ENCODE measurements at places on chromosomes 1 and 21. TPM values are rescaled to one million over a fixed set of nuclear protein-coding genes. Genes with fewer than 3 reads are reported as not detected.

DNA sequence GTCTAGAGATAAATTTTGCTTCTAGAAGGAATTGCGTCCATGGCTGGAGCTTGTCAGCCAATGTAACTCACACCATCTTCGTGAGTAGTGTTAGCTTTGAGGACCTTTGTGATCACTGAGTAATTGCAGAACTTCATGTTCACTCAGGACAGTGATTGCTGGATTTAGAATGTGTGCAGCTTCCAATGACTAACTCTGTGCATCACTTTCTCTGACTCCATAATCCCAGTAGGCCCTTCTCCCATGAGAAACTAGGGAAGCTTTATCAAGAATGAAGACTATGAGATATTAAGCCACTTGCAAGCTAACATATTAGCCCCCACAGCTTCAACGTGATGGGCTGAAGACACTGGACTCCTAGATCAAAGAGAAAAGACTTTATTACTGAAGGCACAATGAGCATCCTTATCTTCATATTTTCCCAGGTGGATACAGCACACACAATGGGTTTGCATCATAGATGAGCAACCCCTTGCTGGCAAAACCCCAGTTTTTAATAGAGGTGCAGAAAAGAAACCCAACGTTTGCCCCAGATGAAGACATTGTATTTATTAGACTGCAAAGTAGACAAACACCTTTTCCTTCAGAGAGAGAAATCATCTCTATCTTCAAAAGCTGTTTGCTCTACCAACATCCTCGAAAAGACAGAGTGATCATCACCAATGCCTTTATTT lies 561.0 kb downstream of the LTN1 start:
- no peak for DNase-seq

DNA sequence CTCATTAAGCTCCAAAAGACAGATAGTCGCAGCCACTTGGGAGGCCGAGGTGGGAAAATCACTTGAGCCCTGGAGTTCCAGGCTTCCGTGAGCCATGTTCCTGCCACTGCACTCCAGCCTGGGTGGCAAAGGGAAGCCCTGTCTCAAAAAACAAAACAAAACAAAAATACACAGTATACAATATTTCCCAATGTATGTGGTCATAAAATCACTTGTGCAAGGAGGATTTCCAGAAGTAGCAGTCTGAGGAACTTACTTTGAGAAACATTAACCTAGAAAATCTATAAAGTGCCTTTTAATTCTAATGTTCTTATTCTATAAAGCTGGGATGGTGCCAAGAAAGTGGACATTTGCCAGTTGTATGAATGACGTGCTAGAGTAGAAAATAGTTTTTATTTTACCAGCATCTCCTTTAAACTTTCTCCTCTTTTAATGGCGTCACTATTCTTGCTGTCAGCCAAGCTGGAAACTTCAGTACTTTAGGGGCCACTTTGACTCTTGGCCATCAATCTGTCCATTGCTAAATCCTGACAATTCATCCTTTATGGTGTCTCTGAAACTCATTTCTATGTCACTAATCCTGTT lies 22.5 kb downstream of the FAM177B start:
- no peak for DNase-seq

GRCh38 chr1:45067806-45068205 lies 55.8 kb downstream of the UROD start:
- DNase-seq = no peak

NR5A2 gene
- 0.21 TPM for total RNA-seq

GRCh38 chr1:93502571-93502970 lies 54.7 kb downstream of the FNBP1L start:
- no peak for DNase-seq

GRCh38 chr1:241332987-241333386 lies 24.0 kb downstream of the RGS7 start:
- no peak for DNase-seq

GRCh38 chr1:197042676-197043341 lies 24.3 kb downstream of the F13B start:
- no peak for DNase-seq

DNA sequence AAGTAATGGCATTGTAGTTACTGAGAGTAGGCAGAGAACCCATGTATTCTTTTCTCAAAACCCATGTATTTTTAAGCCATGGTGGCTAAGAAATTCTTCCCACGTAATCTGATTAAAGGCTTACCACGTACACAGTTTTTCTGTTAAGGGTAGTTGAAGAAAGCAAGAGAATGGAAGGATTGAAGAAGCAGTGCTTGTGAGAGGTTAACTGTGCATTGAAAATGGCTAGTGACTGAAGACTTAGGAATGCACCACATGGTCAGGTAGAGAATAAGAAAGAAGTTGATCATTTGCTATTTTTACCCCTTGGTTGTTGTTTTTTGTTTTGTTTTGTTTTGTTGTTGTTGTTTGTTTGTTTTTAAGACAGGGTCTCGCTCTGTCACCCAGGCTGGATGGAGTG lies 178.9 kb upstream of the SNX7 start:
- DNase-seq = no peak

- no peak for DNase-seq
These were observed at the start of gene WNT4 for GRCh38 chr1:22143065-22144033. Gene WNT4, minus strand, starts transcription at chr1:22143097. Its CDS starts 175 bp downstream, at chr1:22142922.

AADACL3 gene
- not detected for total RNA-seq

OR2L3 gene
- not detected for total RNA-seq

GRCh38 chr1:111768023-111768422 lies 12.3 kb downstream of the DDX20 start:
- DNase-seq = no peak

DNA sequence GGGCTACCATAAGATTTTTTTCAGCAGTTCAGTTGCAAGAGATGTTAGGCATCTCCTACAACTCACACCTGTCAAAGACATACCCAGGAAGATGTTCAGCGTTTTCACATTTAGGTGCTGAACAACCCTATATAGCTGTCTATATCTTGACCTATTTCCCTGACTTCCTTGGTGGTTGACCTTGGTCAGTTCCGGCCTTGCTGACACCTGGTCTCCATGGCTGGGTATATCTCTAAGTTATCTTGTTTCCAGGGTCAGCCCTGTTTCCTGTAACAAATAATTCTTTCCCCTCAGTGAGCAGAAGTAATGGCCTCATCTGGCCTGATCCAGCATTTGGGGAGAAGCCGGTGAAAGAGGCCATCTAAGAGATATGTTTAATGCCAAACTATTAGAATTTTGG lies 2.4 kb upstream of the BTG2 start:
- DNase-seq = no peak

DNA sequence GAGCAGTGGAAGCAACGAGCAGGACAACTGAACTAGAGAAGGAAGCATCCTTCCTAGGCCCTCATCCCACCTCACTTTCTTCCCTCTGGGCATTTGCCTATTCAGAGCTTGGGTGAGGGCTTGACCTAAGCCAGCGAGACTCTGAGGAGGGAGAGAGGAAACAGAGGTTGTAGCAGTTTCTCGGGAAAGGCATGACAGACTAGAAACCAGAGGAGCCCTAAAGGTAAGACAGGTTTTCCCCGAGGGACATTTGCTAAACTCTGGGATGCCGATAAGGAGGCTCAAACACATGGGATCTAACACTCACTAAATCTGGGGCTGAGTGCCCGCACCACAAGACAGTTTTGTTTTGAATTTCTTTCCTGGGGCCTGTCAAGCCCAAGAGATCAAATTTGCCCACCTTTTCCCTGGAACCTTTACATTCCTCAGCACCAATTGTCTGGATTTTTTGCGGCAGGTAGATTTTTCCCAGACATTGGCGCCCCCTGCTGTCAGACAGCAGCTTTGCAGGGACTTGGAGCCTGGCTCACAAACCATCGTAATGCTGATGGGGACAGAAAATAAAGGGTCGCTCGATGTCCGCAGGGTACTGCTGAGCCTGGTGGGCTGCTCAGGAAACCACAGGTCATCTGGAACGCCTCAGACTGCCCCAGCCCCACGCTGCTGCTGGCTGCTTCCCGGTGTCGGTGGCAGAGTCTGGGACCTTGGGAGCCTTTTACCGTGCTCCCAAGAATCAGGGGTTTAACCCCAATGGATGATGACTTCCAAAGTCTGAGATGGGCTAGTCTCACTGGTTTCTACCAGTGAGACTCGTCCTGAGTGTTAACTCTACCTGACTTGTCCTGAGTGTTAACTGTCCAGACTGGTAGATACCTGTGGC lies 23.4 kb upstream of the TSPAN2 start:
- DNase-seq = no peak

DNA sequence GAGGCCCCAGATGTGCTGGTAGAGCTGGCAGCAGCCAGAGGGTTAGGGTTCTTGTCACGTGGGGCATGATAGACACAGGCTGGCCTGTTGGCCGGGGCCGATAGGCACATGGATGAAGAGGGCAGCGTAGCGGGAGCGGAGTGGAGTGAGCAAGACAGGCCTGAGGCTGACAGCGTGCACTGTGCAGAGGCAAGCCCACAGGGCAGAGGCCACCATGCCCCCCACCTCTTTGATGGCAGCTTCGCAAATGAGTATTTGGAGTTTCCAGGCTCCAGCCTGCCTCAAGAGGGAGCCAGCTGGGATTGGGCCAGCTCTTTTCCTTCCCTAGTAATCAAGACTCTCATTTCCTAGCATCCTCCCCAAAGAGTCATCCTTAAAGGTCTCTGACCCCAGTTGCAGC lies 43.5 kb downstream of the TMCC2 start:
- DNase-seq = no peak

GRCh38 chr1:18039102-18039501 lies 68.5 kb upstream of the IGSF21 start:
- DNase-seq = no peak

DNA sequence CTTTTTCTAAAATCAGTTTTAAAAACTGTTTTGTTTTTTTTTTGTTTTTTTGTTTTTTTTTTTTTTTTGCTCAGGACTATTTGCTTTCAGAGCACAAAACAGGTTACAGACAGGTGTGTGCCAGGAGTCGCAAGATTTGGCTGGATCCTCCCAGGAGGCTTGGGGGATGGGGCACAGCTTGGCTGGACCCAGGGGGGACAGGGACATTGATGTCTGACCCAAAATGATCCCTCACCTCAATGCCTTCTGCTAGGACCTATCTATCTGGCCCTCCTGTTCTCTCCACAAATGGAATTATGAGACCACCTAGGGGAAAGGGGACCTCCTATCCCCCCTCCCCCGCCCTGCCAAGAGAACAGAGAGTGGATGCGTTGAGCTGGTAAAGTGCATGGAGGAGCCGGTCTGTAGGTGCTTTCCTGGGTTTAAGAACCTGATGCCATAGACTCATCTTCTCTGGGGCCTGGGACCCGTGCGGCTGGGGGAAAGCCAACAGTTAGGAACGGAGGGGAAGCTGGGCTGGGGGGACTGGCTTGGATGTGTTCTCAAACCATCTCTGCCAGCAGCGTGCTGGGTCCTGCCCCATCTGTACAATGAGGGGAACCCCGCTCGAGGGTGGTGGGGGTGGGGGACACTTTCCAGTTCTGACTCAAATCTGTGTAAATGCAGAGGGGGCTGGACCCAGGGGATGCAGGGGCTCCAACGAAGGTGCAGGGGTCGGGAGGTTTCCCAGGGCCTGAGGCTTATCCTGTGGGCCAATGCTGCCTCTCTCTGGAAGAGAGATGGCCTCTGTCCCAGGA lies 28.9 kb downstream of the RUNX3 start:
- no peak for DNase-seq

DNA sequence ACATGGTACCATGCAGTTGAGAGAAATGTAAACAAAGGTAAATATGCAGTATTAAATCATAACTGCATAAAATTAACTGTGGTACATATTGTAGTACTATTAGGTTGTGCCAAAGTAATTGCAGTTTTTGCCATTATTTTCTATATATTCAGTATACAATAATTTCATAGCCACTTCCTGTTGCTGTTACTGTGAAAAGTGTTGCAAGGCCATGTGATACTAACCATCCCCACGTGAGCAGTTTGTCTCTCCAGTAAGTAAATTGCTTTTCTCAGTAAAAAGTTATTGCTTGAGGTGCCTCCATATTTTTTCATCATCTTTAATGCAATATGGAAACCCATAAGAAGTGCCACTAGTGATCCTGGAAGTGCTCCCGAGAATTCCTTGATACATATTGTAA lies 19.6 kb upstream of the METTL18 start:
- no peak for DNase-seq

RAB13 gene
- total RNA-seq = 22.2 TPM

GRCh38 chr1:2044510-2045319 lies 5.5 kb upstream of the PRKCZ start:
- DNase-seq = no peak

GRCh38 chr21:45588086-45588825 lies 46.0 kb upstream of the SLC19A1 start:
- DNase-seq = no peak

DNA sequence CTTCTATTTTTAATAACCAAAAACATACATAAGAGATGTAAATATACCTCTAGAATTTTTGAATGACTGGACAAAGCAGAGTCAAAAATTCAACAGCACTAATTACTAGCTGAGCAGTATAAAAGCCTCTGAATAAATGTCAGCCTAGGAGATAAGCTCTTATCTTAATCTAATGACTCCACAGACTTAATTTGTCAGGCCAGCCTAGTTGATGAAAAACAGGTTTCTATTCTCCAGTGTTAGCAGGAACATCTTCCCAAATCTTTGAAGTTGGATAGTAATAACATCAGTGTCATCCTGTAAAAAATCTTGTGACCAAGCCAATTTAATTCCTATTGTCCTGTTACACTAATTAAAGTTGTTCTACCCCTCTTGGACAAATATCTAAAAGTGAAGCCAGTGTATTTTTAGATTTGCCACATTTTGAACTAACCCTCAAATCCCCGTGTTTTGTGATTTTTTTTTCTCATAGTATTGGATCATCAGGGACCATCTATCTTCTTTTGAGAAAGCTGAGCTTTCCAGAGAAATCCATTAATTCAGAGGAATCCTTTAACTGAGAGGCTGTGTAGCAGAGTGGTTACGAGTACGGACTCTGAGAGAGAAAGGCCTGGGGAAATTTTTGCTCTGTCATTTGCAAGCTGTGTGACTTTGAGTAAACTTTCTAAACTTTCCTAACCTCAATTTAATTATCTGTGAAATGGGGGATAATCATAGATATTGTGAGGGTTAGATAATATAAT lies 41.2 kb downstream of the LMO4 start:
- DNase-seq = no peak

DNA sequence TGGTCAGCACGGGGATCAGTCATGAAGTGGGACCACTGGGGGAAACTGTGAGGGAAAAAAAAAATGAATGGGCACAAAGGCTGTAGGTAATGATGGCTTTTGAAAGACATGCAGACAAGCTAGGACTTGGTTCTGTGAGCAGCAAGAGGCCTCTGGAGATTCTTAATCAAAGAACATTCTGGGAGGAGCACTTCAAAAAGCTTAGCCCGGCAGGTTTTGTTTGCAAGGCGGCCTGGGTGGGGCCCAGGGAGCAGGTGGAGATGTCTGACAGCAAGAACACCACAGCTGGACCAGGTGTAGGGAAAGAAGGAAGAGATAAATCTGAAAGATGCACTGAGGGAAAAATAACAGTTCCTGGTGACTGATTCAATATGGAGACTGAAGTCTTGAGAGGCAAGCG lies 6.0 kb downstream of the TEX35 start:
- DNase-seq = no peak

- DNase-seq = no peak
These were observed 28.0 kb upstream of the PLCH2 start for GRCh38 chr1:2448098-2448445.

TBX15 gene
- 1.1 TPM for total RNA-seq
